ENCODE measurements at places on chromosomes 7 and 10. TPM values are rescaled to one million over a fixed set of nuclear protein-coding genes. Genes with fewer than 3 reads are reported as not detected.

DNA sequence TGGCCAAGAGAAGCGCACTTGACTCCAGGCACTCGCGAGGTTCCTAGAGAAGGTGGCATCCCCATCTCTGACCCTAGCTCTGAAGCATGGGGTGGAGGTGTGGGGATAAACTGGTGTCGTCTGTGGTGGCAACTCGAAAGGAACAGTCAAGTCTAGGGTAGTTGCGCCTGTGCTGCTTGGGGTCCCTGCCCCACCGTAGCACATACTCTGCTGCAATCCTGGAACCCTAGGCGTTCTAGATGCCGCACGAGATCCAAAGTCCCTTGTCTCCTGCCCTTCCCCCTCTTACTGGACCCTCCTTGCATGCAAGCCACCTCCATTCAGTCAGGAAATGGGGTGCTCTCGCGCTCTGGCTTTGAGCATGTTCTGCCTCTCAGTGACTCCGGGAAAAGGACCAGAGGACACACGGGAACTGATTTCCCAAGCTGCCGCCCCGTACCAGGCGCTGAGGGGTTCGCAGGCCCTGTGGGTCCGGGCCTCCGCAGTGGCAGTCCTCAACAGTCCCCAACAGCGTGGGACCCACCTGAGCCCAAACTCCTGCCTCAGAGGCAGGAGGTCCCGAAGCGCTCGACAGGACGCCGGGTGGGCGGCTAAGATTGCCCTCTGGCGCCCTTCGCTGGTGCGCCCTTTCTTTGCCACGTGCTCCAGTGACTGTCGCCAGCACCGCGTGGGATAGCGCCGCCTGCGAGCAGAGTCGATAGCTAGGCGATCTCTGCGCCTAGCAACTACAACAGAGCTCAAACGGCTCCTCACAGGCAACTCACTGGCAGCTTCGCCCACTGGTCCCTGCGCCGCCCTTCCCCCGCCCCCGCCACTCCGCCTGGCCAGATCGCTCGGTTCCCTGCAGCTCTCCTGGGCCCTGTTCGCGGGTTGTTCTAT is 452.0 kb downstream of the REEP3 start:
- no peak for DNase-seq

REEP3 gene
- 38.9 TPM for total RNA-seq

AKR1C2 gene
- total RNA-seq: 8.5 TPM

GRCh38 chr10:126004752-126005151 is 108.4 kb downstream of the FANK1 start:
- DNase-seq: no peak

- DNase-seq: no peak
These were observed 93.6 kb downstream of the VOPP1 start for GRCh38 chr7:55478700-55479099.

GRCh38 chr10:101670635-101671034 is 24.3 kb downstream of the FBXW4 start:
- DNase-seq: no peak

PNLIP gene
- total RNA-seq: not detected

GRCh38 chr10:108454224-108454623 is 1289.7 kb upstream of the SORCS1 start:
- no peak for DNase-seq
